RPMI7951 (cell line): ENCODE measurements at places on chromosomes 4 and X.

DNA sequence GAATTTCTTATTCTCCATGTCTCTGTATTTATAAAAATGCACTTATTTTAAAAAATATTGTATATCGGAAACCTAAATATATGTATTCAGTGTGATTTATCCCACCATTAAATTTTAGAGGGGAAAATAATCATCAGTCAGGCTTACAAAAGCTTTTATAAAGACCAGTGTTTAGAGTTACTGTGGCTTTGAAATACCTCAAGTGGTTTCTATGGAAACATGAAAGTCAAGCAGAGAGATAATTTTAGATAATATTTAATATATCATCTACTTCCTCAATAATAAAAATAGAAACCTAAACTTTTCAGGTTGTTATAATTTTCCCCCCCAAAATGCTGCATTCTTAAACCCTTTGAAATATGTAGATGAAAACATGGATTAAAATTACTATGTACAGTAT, 332.9 kb upstream of the PITX2 start:
- DNase-seq = no peak

GRCh38 chr4:23455456-23456158, 434.2 kb downstream of the PPARGC1A start:
- no peak for DNase-seq

DNA sequence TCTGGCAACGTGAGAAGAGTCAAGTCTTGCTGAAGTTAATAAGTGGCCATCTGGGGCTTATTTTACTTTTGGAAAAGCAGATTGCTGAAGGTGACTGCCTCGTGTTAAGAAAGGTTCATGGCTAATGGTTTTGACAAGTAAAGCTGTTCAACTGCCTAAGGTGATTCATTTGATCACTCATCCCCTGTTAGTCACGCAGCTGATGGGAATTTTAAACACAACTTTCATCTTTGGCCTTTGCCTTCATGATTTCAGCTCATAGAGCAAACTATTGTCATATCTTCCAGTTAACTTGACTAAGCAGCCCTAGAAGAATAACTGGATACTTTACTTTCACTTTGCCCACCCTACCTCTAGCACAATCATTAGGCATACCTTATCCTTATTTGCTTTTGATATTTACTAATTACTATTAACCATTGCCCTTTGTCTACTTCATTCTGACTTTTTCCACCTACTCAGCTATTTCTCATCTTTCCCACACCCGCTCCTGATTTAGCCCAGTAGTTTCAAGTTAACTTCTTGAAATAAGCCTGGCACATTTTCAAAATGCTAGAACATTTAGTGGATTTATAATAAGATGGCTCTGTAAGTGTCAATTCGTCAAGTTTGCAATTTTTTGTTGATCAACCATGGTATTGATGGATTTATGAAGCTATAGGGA, 170.6 kb upstream of the S100G start:
- peak; percentile 71 for DNase-seq

GRCh38 chr4:13840502-13841190, 213.1 kb upstream of the BOD1L1 start:
- DNase-seq = no peak
